ENCODE measurements at places on chromosomes 4 and X.

- peak; percentile 77 for DNase-seq
Measured at GRCh38 chrX:130060122-130061069, 49.9 kb downstream of the ELF4 start.

DNA sequence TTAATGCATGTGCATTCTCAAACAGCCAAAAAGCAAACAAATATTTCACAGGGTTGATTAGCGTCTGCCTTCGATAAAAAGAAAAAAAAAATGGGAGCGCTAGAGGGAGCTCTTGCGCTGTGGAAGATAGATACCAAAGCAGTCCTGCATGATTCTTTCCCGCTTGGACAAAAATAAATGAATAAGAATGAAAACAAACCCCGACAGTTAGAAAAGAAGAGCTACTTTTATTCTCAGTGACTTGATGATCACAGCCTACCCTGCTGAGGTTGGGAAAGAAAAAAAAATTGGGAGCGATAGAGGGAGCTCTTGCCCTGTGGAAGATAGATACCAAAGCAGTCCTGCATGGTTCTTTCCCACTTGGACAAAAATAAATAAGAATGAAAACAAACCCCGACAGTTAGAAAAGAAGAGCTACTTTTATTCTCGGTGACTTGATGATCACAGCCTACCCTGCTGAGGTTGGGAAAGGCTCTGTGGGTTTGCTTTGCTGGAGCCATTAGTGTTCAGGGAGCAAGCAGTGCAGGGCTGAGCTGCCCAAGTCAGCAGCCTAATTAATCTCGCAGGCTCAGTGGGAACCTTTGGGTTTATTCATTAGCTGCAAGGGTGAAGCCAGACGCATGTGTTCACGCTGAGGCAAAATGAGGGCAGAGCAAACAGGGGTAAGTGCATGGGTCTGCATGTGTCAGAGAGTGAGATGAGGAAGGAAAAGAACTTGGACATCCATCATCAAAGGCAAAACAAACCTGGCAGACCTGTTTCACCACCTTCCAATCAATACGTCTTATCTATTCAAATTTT is 249.3 kb upstream of the PRKX start:
- peak; percentile 42 for DNase-seq

- DNase-seq = no peak
Measured at GRCh38 chr4:45072981-45073380, 346.6 kb upstream of the GNPDA2 start.

GRCh38 chr4:108556588-108557200 is 63.7 kb upstream of the RPL34 start:
- DNase-seq = no peak

GRCh38 chr4:76375703-76376102 is 45.2 kb downstream of the CCDC158 start:
- no peak for DNase-seq

GRCh38 chr4:85773372-85773771 is 298.4 kb downstream of the ARHGAP24 start:
- DNase-seq = no peak

GRCh38 chrX:31240982-31241381 is 169.1 kb upstream of the FTHL17 start:
- no peak for DNase-seq

GRCh38 chr4:160159457-160159856 is 1056.6 kb downstream of the RAPGEF2 start:
- no peak for DNase-seq

DNA sequence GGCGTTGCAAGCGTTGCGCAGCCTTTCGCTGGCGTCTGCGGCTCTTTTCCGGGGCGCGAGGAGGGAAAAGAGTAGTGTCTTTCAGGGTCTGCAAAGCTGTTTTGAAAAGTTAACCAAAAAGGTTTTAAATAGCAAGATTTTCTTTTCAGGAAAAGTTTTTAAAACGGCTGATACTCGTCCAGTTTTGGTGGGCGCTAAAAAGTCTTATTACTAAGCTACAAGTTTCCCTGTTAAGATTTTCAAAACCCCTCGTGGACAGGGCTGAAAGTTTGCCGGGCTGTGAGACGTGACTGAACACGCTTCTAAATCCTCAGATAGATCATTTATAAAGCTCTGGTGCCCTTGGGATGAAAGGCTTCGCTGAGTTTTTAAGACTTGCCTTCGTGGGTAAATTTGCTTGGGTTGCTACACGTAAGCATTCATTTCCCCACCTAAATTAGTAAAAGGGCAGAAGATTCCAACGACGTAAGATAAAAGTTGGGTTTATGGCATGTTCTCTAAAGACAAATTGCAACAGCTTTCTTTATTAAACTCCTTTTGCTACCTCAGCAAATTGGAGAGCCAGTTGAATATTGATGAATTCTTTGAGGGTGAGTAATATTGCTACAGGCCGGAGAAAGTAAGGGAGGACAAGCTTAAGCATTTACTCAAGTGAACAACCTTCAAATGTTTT is 91.5 kb downstream of the HPRT1 start:
- DNase-seq = no peak

DNA sequence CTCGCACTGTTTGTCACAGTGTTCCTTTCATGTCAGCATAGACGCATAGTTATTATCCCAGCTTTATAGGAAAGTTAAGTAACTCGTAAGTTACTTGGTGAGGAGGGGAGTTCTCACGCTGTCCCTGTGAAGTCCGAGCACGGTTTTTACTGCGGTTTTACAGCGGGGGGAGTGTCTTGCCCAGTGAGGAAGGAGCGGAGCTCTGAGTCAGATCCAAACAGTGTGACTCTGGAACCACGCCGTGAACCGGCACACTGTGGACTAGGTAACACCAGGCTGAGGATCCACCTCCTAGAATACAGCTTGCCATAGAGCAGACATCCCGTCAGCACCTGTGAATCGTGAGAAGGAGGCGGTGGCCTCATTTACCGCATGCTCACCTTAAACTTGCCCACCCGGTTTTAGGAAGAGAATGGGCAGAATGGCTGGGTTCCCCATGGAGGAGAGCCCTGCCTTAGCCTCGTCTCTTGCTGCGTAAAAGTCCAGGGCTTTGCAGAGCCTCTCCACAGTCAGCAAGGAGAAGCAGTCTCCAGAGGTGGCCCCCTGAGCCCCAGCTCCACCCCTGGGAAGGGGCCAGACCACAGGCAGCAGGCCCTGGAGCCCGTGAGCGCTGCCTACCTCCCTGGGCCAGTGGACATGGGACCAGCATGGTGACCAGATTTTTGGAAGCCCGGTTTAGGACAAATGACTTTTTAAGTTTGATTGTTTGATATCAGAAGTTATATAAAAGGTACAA is 40.2 kb upstream of the HGFAC start:
- DNase-seq = no peak

DNA sequence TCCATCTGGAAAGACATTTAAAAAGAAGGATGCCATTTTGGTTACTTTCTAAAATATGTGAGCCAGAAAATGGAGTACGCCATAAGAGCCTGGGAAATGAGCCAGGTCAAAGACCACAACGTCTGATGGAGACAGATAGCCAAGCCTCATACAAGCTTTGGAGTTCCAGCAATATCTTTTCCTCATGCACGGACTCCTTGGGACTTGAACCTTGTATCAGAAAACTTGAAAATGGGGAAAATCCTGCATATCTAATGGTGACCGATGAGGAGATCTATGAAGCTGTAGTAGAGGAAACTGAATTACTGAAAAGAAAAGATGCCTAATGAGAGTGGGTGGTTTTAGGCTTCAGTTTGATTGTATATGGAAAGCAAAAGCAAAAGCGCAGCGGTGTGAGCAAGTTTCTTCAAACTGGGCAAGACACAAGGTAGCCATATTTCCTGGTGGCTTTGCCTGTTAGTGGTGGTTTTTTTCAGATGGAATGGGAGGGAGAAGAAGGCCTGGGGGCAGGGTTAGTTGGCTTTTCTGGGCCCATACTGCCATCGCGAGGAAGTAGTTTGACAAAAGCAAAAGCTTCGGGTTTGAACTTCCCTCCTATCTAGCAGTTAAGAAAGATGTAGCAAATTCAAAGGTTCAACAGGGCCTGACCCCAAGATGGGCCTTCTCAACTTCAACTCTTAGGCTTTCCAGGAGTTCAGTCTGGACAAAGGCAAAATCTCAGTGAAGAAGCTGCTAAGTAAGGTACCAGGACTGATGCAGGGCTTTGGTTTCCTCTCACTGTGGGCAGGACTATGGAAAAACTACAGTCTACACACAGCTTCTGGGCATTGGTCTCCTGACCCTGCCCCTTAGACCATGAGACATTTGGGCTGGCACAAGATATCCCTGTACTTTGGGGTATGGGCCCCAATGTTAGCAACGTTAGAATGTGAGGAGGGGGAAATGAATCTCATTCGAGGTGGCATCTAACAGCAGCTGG is 210.0 kb upstream of the STK26 start:
- no peak for DNase-seq

GRCh38 chrX:6954836-6955235 is 192.7 kb upstream of the STS start:
- DNase-seq = no peak

DNA sequence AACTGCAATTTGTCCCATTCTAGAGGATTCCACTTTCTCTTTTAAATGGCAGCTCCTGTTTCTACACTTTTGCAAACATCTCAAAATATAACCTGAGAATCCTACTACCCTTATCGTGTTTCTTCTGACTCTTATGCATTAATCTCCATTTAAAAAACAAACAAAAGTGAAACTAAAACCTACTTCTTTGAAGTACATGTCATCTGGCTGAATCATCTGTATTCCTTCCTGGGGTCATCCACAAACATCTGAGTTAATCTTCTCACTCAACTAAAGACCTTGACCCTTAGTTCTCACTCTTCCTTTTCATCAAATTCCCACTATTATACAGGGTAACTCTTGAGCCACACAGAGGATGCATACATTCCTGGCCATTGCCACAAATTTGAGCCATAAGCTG is 584.8 kb downstream of the PPARGC1A start:
- no peak for DNase-seq

DNA sequence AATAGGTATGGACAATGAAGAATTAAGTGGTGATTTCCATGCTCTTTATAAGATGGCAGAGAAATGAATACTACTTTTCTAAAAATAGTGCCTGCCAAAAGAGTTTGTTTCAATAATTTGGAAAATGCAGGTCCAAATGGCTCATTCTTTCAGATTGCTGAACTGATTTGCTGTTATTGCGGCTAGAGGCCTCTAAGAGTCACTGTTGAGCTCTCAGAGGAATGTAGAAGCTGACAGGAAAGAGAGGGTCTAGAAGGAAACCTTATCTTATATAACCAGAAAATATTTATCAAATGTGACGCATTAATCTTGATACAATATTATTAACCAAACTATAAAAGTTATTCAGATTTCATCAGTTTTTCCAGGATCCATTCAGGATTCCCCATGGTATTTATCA is 65.7 kb upstream of the PAGE1 start:
- DNase-seq = no peak

DNA sequence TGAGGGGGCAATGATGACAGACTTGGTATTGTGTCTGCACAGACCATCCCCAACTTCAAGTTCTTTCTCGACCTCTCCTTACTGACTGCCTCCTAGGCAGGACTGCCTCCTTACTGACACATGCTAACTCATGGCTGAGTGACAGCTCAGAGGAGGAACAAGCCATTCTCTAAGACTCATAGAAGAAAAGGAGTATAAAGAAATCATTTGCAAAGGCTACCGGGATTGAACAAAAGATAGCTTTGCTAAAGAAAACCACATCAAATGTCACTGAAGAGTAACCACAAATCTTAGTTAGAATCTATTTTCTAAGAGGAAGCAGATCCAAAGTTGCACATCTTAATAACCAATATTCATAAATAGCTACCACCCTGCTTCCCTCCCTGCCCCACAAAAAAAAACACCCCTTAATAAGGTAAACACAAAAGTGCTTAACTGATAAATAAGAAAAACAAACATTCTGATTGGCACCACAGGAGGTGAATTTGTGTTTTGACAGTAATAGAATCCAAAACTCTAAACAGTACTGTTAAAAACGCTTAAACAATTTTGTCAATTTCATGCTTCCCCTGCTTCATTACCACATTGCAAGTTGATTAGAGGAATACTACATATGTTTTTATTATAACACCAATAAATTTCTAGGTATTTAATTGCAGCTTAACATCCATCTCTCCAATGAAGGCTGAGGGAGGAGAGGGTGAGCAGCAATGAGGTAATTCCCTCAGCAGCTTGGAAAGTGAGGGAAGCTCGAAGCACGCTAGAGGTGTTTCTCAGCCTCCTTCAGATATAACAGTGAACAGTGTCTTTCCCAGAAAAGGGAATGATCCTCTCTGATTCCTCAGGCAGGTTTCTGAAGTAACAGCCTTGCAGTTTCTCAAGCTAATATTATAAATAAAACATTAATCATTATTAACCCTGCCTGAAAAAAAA is 160.0 kb downstream of the HNRNPD start:
- no peak for DNase-seq

- no peak for DNase-seq
Measured at GRCh38 chrX:69277369-69277990, 112.2 kb upstream of the PJA1 start.

DNA sequence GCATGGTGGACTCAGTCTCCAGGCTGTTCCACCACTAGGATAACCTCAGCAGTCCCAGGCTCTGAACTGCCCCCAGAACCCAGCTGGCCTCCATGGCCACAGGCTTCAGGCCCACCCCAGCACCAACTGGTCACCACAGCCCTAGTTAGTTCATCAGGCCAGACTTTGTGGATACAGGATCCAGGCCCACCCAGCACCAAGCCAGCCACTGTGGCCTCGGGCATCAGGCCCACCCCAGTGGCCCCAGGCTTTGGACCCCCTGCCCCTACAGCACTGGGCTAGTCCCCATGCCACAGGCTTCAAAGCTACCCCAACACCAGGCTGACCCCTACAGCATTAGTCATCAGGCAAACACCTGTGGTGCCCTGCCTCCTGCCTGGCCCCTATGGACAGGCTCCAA is 50.0 kb downstream of the ZCCHC13 start:
- no peak for DNase-seq

- no peak for DNase-seq
Measured at GRCh38 chr4:170698334-170698733, 608.6 kb upstream of the AADAT start.

GRCh38 chr4:132123870-132124623 is 1025.0 kb upstream of the PCDH10 start:
- DNase-seq = peak; percentile 30

GRCh38 chrX:120238933-120239332 is 11.7 kb upstream of the ZBTB33 start:
- no peak for DNase-seq

DNA sequence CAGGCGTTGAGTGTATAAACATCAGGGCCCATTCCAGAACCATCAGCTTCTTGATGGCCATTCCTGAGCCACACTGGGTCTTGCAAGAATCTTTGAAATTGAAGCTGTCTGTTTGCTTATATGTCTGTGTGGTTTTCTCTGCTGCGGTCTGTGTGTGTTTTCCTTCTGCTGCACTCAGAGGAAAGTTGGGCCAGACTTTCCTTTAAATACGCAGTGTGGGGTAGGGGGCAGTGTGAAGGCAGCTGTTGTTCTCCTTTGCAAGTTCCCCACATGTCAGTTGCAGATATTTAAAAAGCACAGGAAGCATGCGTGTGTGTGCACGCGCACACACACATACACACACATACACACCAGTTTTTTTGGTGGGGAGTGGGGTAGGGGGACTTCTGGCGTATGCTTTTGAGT is 32.1 kb downstream of the CCKAR start:
- DNase-seq = no peak

- DNase-seq = no peak
Measured at GRCh38 chrX:153801669-153802068, 7.2 kb downstream of the SSR4 start.

Measured in H9 (cell line).